ENCODE measurements at places on chromosomes 13 and 19. TPM values are rescaled to one million over a fixed set of nuclear protein-coding genes. Genes with fewer than 3 reads are reported as not detected.

MATK gene
- polyA plus RNA-seq: 1.4 TPM

GRCh38 chr13:30615866-30616541, 1.7 kb upstream of the USPL1 start:
- DNase-seq: no peak

GRCh38 chr19:2127758-2128157, 23.6 kb downstream of the AP3D1 start:
- DNase-seq: no peak

ZNF284 gene
- polyA plus RNA-seq: 2.6 TPM

MAST1 gene
- polyA plus RNA-seq: 0.52 TPM

- no peak for DNase-seq
Observed at GRCh38 chr13:98406427-98406826, 170.5 kb downstream of the STK24 start.

GRCh38 chr19:55189403-55189835, 9.3 kb upstream of the SYT5 start:
- DNase-seq: no peak

DNA sequence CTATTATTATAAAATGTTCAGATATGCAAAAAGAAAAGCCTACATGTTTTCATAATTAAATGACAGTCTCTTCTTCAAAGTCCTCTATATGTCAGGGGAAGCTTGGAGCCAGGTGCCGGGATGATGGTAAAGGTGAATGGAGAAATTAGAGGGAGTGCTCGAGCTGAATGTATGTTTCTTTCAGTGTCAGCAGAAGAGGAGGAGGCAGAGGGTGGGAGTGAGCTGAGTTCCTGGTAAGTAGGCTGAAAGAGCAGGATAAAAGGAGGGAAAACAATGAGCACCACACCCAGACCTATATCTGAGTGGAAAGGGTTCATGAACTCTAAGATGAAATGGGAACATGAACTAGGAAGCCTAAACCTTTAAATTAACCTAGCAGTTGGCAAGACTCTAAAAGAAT, 307.6 kb upstream of the NBEA start:
- no peak for DNase-seq

NLRP4 gene
- not detected for polyA plus RNA-seq

ZNF497 gene
- polyA plus RNA-seq: 2.4 TPM

GRCh38 chr13:98349731-98350305, 172.7 kb upstream of the RNF113B start:
- DNase-seq: no peak

- DNase-seq: no peak
Observed at GRCh38 chr13:50016444-50016843, 1.2 kb downstream of the KCNRG start.

DNA sequence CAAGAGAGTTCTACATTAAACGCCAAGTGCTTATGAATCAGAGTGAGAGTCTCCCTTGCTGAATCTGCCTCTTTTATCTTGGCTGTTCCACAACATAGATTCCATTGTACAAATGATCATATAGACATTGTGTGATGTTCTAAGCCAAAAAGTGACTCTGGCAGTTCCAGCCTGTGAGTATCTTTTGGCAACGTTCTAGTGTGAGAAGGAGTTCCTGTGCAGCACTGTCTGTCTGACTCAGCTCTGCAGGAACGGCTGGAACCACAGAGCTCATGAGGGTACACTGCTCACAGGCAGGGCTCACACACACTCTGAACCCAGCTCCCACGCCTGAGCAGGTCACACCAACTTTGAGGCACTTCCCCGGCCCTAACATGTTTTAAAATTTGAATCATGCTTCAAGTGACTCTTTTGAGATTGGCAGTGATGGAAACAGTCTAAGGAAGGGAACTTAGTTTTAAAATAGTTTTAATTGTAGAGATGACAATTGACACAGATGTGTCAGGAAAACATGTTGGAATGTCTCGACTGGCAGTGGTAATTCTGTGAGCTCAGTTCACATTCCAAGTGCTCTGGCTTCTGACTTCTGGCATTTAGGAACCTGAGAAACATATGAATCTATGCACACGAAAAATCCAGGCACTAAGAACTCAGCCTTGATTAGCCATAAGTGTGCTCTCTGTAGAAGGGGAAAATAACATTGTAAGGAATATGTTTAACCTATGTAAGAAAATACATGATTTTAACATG, 272.0 kb downstream of the UQCRFS1 start:
- no peak for DNase-seq

DMRTC2 gene
- polyA plus RNA-seq: not detected

DNA sequence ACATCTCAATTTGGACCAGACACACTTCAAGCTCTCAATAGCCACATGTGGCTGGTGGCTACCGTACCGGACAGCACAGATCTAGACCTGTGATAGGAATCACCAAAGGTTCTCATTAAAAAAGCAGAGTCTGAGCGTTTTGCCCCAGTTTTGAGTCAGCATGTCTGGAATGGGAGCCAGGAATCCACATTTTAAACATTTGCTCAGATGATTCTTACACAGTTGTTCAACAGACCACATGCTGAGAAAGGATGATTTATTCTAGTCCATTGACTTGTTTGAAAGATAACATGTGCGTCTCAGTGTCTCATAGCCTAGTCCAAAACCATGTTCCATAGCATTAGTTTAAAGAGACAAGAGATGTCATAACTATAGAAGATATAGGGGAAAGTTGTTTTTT, 53.4 kb downstream of the FLT3 start:
- DNase-seq: no peak

- no peak for DNase-seq
Observed at GRCh38 chr19:39502640-39503417, 4.1 kb downstream of the DLL3 start.

SOX1 gene
- polyA plus RNA-seq: 0.05 TPM

GRCh38 chr13:69565334-69565733, 542.3 kb upstream of the ATXN8OS start:
- DNase-seq: no peak

GRCh38 chr13:75368167-75368566, 113.8 kb downstream of the TBC1D4 start:
- peak; percentile 16 for DNase-seq

- no peak for DNase-seq
Observed at GRCh38 chr19:3840804-3841203, 28.0 kb downstream of the ZFR2 start.

SIGLEC8 gene
- polyA plus RNA-seq: not detected

LGALS7B gene
- not detected for polyA plus RNA-seq

DNA sequence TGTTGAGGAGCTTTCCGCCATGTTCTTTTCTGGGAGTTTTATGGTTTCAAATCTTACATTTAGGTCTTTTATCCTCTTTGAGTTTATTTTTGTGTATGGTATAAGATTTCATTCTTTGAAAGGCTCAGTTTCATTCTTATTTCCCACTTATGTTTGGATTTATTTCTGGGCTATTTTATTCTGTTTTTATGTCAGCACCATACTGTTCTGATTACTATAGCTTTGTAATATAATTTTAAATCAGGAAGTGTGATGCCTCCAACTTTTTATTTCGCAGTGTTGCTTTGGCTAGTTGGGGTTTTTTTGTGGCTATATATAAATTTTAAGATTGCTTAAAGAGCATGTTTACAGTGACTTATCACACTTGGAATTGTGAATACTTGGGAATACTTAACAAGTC, 135.1 kb downstream of the SIPA1L3 start:
- no peak for DNase-seq

GRCh38 chr19:15274477-15274876, 42.2 kb upstream of the EPHX3 start:
- DNase-seq: no peak

HNRNPL gene
- 226 TPM for polyA plus RNA-seq

DNA sequence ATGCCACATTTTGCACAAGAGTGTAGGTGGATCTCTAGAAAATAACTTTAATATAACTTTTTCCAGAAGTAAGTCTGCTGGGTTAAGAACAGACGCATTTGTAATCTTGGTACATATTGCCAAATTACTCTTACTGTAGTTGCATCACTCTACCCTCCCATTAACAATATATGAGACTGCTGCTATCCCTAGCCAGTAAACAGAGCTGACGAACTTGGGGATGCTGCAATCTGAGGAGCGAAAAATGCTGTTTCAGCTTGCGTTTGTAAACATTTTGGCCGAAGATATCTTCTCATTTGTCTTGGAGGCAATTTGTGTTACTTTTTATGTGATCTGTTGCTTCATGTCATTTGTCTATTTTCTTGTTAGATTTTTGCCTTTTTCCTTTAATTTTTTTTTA, 1482.8 kb downstream of the OLFM4 start:
- DNase-seq: no peak

UHRF1 gene
- polyA plus RNA-seq: 30.7 TPM

- no peak for DNase-seq
Observed at GRCh38 chr13:50845211-50845610, 1.7 kb upstream of the DLEU7 start.

GRCh38 chr19:3062165-3063105, at the start of gene TLE5:
Gene TLE5 (minus strand): TSS chr19:3062495. CDS start chr19:3062200, 295 bp downstream.
- DNase-seq: no peak

- no peak for DNase-seq
Observed at GRCh38 chr13:114122127-114122511, 10.3 kb downstream of the RASA3 start.

GRCh38 chr19:8036434-8037099, 16.0 kb upstream of the CCL25 start:
- no peak for DNase-seq

GRK1 gene
- 0.28 TPM for polyA plus RNA-seq

ZNF682 gene
- polyA plus RNA-seq: 6.0 TPM

ADPRHL1 gene
- 295 TPM for polyA plus RNA-seq

EFNA2 gene
- polyA plus RNA-seq: 1.1 TPM

SIGLECL1 gene
- not detected for polyA plus RNA-seq

CEACAM3 gene
- not detected for polyA plus RNA-seq

DNA sequence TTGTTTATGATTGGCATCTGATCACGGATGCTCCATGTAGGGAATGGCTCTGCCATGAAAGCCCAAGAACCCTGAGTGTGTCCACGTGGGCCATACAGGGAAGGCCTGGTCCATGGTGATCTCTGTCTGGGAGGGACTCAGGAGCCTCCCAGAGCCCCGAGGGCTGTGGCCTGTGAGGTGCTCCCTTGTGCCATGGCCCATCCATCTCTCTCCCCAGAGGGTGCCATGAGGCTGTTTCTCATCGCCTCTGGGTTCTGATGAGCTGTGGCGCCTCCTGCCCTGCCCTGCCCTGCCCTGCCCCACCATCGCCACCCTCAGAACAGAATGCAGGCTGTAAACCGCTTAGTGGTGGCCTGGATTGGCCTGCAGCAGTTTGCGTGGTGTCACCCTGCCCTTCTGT, 83.1 kb downstream of the ATP11A start:
- no peak for DNase-seq

- no peak for DNase-seq
Observed at GRCh38 chr13:57638186-57638890, 6.8 kb downstream of the PCDH17 start.

DNA sequence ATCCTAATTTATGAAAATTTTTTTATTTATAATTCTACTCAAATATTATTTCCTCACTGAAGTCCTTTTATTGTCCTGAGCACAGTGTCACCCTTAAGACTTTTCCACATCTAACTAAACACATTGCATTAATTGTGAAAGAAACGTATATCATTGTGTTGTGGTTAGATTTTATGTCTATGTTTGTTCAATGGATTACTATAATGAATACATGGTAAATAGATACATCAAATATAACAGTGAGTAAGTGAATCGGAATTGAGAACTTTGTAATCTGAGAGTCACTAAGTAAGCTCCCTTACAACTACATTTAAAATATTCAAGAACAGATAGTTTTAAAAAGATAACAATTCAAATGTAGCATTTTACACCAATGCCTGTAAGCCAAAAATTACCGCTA, 417.6 kb upstream of the PCDH20 start:
- DNase-seq: no peak

CD320 gene
- polyA plus RNA-seq: 23.5 TPM

DNA sequence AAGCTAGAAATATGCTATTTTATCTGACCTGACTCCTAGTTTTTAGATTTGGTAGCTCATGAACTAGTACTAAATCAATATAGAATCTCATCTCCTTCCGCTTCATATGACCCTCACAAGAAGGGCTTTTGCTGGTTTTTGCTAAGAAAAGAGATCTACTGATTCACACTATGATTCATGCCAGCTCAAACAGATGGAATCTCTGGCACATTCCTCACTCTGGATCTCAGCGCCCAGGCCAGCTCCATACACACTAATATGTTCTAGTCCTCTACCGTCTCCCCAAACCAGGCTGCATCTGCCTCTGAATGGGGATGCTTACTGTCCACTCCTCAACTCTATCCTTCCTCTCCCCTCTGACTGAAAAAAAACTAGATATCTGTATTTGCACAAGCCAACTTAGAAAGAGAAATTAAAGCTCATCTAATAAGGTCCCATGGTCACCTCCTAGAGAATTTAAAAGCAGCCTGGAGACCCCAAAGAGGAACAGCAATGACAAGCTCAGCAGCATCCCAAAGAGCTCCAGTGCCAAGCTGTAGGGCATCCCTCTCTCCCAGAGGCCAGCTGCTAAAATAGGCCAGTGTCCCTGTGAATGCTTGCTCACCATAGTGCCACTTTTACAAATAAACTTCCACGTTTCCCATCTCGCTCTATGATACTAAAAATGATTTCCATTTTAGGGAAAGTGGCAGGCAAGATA, 74.9 kb downstream of the LHFPL6 start:
- no peak for DNase-seq

DNA sequence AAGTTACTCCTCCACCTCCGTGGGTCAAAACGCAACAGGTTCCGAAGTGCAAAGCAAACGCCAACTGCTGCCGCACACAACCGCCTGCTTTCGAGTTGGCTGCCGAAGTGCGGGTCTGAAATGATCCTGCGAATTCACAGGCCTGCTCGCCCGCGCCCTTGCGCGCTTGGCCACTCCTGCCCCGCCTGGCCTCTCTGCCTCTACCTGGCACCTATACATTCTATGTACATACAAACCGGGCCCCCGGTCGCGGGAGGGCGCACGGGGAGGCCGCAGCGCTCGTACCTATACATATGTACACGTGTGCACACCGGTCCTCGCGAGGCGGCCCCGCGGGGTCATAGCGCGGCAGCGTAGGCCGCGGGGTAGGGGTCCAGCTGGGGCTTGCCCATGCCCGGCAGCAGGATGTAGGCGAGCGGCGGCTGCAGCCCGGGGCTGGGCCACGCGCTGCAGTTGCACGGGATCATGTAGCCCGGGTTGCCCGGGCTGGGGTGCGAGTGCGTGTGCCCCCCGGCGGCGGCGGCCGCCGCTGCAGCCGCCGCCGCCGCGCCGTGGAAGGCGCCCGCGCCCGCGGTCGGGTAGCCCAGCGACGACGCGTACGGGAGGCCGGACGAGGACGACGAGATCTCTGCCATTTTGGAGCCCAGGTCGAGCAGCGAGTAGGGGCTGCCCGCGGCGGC, 1.3 kb downstream of the SOX21 start:
- no peak for DNase-seq
